ENCODE measurements at places on chromosomes 5 and 9.

GRCh38 chr9:104969116-104969515 is 41.2 kb upstream of the ABCA1 start:
- no peak for DNase-seq

- no peak for DNase-seq
Observed at GRCh38 chr9:113531919-113532808, 68.6 kb downstream of the RGS3 start.

GRCh38 chr5:67149057-67149950 is 47.3 kb downstream of the CD180 start:
- DNase-seq = no peak

DNA sequence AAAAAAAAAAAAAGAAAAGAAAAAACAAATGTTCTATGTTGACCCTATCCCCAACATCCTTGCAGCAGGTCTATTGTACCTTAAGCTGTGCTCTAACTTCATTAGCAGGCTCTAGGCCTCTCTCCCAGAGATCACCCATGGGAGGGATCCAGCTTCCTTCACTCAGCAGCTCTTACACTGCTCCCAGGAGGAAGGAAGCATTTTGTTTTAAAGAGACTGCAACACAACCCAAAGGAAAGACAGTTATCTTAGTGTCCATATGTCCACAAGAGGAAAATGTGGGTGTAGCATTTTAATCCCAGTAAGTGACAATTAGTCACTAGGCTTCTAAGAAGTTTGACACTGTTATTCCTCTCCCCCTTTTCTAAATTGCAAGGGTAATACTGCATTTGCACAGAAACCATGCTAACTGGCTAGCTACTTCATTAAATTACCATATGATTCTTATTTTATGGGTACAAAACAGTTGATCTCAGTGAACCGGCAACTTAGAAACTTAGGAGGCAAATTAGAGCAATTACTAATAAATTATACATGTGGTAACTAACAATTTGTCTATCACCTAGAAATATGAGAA is 58.8 kb downstream of the MARCHF3 start:
- no peak for DNase-seq

GRCh38 chr5:107011605-107012004 is 659.1 kb downstream of the EFNA5 start:
- peak; percentile 63 for DNase-seq

DNA sequence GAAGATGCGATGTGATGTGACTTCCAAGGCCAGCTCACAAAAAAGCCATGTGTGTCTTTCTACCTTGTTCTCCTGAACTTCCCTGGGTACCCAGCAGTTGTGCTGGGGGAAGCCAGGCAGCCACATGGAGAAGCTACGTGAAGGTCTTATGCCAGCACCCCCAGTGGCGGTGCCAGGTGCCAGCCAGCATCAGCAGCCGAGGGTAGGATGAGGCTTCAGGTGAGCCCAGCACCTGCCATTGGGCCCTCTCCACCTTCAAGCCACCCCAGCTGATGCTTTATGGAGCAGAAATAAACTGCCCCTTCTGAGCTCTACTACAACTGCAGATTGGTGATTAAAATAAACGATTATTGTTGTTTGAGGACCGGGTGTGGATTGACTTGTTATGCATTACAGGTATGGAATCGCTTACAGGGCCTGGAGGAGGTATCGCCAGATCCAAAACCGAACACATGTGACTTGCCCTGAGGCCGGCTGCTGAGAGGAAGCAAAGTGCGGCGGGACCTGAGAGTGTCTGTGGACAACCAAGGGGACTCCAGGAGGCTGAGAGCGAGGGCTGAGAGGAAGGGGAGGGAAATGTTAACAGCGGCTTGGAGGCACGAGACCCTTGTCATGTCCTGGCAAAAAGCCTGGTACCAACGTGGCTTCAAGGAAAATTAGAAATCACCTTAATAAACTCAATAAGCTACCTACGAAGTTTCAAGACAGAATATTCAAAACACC is 36.0 kb upstream of the OLFM1 start:
- no peak for DNase-seq

GRCh38 chr9:8362250-8362649 is 562.7 kb upstream of the DMAC1 start:
- DNase-seq = no peak

DNA sequence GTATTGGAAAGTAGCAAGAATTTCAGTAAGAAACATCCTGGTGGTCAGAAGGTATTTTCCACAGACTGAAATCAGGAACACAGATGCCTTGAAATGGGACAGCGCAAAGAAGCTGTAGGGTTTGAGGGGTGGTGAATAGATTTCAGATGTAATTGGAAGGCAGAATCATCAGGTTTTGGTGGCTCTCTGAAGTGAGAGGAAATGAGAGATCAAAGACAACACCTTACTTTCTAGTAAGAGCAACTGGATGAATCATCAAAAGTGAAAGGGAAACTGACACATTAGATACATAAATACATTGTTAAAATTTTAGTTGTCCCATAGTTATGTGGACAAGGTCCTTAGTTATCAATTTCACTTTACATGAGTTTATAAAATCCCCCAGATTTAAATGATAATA is 188.2 kb upstream of the SLC27A6 start:
- DNase-seq = no peak

GRCh38 chr9:99050292-99050911 is 54.5 kb upstream of the TGFBR1 start:
- DNase-seq = no peak

DNA sequence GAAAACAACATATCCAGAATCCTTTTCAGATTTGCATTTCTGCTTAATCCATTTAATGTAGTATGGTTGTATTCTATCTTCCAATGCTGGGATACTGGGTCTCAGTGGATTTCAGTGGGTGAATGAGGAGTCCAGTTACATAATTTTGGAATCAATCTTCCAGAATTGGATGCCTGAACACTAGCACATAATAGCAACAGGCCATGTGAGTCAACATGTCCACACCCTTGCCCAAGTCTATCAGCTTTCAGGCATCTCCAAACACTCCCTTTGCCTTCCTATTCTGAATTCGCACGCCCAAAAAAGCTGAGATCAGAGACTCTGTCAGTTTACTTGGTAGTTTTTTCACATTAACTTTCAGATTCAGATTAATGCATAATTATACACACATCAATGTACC is 202.6 kb downstream of the TSSK1B start:
- peak; percentile 65 for DNase-seq

- DNase-seq = no peak
Observed at GRCh38 chr5:129945028-129945427, 40.8 kb downstream of the CHSY3 start.

- no peak for DNase-seq
Observed at GRCh38 chr5:80503641-80504040, 15.7 kb downstream of the FAM151B start.

- DNase-seq = no peak
Observed at GRCh38 chr5:124724357-124725039, 21.9 kb downstream of the ZNF608 start.

- no peak for DNase-seq
Observed at GRCh38 chr5:112772124-112772523, 34.4 kb downstream of the APC start.

DNA sequence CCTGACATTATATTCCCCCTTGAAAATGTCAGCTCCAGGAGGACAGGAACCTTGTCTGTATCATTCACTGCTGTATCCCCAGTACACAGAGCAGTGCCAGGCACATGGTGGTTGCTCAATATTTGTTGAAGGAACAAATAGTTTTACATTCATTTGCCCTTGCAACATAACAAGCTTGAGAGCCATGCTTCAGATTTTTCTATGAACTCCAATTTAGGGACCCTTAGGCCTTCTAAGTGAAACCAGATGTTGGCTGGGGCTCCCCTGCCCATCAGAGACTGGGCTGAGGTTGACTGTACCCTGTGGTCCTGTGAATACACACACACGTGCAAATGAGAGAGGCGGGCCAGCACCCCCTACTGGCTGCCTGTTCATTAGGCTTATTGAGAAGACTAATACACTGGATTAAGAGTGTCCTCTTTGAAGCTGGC is 214.9 kb upstream of the WWC1 start:
- no peak for DNase-seq

DNA sequence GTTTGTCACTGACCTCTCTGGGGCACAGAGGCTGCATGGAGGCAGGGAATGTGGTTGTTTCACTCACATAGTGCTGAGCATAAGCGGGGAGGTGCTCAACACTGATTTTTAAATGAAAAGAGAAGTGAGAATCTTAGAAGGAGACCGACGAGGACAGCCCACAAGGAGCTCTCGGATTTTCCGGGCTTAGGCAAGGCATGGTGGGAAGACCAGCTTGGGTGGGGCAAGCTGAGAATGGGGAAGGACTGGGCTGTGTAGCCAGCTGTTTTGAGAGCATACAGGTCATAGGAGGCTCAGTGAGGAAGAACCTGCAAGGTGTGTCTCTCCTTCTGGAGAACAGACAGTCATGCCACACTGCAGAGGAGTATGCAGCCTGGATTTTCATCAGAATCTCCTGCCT is 86.0 kb upstream of the TNFSF8 start:
- no peak for DNase-seq

DNA sequence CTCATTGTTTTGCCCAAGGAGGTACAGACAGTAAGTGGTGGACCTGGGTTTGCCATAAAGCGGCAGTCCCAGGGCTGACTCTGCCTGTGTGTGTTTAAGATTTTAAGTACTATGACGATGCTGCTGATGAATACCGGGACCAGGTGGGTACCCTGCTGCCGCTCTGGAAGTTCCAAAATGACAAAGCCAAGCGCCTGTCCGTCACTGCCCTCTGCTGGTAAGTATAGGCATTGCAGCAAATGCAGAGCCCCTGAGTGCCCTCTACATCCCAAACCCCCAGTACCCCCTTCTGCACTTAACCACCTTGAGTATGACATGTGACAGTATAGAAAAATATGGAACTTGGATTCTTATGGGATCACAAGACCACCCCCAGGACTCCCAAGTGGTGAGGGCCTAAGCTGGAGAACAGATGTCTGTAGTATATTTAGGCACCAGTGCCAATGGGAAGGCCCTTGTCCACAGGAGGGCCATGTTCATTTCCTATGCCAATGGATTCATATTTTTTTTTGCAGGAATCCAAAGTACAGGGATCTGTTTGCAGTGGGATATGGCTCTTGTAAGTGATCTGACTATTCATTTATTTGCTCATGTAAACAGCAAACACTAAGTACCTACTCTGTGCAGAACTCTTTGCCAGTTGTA is 22.0 kb downstream of the ENHO start:
- peak; percentile 15 for DNase-seq

DNA sequence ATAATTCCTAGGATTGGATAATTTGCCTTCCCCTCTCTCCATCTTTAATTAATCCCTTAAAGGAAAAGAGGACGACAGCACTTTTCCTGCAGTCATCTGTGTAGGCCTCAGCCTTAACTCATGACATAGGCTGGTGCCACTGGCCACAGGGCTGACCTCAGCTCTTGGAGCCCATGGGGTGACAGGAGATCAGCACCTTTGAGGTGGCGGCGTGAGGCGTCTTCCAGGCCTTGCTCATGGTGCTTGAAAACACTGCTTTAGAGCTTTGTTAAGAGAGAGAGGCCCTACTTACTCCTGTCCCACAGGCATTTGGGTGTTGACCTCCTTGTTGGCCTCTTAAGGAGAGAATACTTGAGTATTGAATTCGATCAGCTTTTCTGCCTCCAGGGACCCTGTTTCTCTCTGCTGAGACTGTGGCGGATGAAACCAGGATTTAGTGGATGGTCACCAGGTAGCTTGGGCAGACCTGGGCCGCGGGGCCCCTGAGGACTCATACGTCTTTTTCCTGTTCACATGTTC is 23.4 kb downstream of the TENT4A start:
- no peak for DNase-seq

- no peak for DNase-seq
Observed at GRCh38 chr9:86977205-86977835, 30.0 kb upstream of the GAS1 start.

DNA sequence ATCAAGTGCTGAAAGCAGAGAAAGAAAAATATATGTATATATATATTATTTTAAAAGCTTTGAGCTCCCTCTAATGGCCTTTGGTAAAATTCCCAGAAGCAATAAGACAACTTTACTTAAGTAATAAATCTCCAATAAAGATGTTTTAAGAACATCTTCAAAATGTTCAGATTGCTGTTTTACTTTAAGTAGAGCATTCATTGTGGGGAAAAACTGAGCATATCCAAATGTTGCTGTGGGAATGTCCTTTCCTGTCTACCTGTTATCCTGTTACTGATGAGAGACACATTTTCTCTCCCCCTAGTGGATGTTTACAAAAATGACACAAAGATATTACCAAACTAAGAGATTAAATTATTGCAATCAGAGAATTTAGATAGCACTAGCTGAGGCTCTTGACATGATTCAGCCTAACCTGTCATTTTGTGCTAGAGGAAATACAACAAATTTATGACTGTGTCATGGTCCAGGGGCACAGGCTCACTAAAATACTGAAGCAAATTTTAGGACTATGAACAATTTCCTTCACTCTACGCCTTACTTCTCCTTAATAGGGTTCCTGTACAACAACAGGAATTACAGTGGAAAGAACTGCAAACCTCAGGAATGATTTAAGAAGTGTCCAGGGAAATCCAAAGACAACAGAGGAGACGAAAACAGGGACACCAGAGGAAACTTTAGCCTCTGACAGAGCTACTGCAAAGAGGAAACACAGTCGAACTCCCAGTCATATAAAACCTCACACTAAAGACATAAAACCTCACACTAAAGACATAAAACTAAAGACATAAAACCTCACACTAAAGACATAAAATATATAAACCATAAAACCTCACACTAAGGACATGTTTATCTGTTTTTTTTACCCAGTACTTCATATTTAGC is 24.3 kb upstream of the PRRC1 start:
- DNase-seq = peak; percentile 70

DNA sequence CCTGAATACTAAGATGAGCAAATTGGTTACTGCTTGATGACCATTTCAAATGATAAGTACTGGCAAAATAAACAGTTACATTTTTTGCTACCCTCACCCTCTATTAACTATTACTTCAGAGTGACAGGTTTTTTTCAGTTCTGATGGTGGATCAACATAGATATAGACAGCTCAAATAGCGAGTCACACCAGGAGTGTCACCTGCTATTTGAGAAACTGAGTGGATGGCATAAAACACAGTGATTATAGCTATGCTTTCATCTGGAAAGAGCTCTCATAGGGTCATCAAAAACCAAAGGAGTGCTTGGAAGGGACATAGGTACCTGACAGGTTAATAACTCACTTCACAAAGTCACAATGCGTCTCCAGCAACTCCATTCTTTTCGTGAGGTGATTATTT is 244.5 kb upstream of the C9orf72 start:
- DNase-seq = no peak

GRCh38 chr5:10627160-10627701 is 63.4 kb downstream of the ANKRD33B start:
- no peak for DNase-seq

- DNase-seq = peak; percentile 10
Observed at GRCh38 chr5:103232393-103232999, 26.1 kb upstream of the MACIR start.

DNA sequence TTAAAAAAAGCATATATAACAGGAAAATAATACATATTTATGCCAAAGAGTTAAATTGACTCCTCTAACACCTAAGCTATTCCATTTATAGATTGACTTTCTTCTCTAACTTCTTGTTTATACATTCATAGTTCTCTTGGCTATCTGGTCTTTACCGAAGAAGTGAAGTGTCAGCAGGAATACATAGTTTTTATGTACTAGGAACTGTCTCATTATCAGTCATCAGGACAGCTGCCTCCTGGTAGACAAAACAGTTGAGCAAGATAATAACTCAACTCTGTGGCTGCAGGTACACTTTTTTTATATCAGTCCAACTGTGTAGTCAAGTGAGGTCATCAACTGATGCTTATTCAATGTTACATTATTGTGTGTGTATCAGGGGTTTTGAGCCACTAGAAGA is 1436.0 kb upstream of the NUDT12 start:
- no peak for DNase-seq

Measured in DMS 273 treated with DMSO at 0.1 percent for 48 hours (cell line).